Omental fat pad (tissue), 4 donors: ENCODE measurements at places on chromosomes 2 and 18.

- DNase-seq = no peak
Measured at GRCh38 chr2:14902953-14903352, 270.4 kb downstream of the LRATD1 start.

DNA sequence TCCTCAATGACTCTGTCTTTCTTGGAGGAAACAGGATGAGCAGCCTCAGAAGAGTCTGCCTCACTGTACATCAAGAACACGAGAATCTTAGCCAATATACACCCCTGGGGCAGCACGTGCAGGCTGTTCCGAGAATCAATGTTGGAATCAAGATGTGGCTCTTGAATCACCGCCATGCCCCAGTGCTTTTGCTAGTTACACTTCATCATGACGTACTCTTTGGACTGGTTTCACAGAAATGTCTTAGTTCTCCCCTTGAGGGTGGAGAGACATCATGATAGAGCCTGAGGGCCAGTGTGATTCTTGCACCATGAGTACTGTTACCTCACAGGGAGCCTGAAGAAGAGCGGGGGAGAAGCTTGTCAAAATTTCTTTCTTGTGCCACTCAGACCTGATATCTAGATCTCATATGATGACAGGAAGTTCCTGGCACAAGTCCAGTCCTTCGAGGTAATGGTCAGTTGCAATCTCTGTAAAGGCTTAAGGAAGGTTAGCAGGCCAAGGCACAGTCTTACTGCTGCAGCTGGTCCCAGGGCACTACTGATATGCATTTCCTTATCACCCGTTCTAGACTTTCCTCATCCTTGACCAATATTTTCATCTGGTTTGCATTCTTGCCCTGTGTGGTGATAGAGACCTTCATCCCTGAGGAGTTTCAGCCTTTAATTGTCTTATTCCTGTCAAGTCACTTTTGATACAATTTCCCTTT lies 28.2 kb upstream of the STAT4 start:
- DNase-seq = no peak

DNA sequence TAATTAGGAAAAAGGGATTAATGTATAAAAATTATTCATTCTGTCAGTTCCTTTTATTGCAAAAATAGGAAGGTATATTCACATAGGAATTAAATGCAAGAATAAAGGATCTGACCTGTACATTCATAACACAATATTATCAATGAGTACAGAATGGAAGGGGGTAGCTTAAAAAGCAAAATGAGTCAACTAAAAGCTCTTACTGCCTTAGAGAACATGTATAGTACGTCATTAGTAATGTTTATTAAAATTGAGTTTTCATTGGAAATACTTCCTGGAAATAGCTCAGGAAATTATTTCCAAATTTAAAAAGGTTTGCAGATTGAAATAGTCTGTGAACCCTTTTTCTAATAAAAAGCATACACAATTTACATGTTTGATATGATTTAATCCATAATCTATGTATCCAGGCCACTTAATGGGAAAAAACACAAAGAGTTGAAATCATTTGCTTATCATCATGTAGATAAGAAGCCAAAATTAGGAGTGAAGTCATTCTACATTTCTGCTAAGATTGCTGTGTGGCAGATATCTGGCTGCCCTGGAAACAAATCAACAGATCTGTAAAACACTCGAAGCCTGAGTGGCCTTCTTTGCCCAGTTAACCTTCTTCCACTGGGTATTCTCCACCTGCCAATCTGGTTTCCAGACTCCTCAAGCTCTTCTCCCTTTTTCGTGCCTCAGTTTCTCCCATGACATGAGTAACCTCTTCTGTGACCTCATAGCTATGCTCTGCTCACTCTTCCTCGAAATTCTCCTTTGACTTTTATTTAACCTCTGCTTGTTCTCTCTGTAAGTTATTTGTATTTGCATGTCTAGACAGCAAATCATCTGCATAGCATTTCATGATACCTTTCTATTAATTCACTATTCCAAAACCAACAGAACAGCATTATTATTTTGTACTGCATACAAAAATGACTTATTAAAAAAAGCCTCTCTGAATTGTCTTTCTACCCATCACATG lies 181.2 kb upstream of the REV1 start:
- DNase-seq = no peak

- DNase-seq = no peak
Measured at GRCh38 chr2:210663631-210664089, 107.3 kb downstream of the CPS1 start.

- no peak for DNase-seq
Measured at GRCh38 chr2:8171608-8172007, 510.2 kb upstream of the ID2 start.

DNA sequence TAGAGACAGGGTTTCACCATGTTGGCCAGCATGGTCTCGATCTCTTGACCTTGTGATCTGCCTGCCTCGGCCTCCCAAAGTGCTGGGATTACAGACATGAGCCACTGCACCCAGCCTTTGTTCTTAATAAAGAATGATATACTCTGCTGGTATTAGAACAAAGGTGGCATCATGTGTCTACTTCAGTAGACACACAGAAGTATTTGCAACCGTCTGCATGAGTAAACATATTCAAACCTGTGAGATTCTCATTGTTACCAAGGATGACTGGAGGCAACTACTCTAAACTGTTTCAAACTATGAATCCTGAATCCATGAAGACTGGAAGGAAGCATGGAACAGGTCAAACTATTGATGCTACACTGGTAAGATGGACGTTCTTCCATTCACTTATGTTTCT lies 32.1 kb downstream of the MBD2 start:
- DNase-seq = no peak

DNA sequence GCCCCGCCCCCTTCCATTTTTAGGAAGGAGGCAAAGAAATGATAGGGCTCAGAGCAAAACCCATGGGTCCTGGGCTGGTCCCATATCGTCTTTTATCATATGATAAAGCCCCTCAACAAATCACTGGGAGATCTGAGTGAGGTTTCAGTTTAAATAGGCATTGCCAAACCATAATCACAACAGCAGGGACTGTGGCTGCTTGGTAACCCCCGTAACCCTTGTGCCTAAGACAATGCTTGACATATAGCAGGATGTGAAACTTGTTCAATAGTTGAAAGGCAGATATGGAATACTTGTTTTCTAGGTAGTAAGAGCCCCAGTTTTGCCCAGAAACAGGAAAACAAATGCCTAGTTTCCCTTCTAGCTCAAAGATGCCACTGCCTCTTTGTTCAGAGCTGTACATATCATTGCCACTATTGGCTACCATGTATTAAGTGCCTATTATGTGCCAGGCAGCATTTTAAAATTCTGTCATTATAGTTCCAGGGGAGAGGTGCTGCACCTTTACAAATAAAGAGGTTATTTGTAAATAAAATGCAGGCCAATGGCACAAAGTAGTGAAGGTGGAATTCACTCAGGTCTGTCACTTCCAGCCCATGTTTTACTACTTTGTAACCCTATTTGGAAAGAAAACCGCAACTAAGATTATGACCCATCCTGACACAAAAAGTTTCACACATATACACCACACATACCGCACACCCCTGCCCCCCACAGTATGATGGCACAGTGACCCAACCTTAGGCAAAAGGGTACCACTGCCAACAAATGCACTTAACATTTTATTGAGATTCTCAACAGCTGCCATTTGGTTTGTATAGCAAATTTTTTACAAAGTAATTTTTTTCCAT lies 14.2 kb downstream of the NAGK start:
- no peak for DNase-seq

- no peak for DNase-seq
Measured at GRCh38 chr2:55899881-55900280, 23.7 kb downstream of the EFEMP1 start.

- no peak for DNase-seq
Measured at GRCh38 chr2:203399031-203399430, 70.8 kb downstream of the ABI2 start.

DNA sequence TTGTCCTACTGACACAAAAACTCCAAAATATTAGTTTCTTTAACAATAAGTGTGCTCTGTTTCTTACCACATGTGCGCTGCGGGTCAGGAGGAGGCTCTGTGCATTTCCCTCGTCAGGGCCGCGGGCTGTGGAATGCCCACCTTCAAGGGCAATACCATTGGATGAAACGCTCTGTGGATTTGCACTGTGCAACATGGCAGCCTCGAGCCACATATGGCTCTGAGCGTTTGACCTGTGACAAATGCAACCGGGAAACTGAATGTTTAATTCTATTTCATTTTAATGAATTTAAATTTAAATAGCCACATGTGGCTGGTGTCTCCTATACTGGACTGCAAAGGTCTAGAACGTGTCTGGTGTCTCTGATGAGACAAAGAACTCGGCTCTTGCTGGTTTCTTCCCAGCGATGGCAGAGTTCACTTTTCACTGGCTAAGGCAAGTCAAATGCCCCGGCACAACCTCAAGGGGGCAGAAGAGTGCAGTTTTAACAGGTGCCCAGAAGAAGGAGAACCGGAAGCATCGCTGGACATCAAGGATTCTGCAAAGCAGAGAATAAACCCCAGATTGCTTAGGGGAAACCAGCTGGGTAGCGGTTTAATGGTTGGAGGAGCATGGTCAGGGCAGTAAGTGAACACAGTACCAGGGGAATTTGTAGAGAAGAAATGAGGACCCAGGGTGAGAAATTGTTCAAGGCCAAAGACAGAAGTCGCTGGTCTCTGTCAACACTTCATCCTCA lies 37.0 kb upstream of the TMEM18 start:
- DNase-seq = no peak

DNA sequence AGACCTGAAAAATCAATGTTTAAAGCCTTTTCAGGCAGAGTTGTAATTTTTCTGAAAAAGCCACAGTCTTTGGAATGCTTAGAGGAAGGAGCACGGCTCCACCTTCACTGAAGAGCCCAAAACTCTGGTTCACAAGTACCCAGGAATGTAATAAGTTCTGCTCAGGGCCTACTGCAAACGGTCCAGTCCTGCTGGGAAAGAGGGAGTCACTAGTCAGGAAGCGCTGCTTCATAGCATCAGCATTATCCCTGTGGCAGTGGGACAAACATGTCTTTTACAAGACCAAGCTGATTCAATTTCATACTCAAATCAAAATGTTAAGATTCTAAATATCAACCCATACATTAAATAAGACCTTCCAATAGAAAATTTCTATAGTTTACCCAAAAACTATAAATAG lies 152.9 kb upstream of the PGAP1 start:
- DNase-seq = no peak

DNA sequence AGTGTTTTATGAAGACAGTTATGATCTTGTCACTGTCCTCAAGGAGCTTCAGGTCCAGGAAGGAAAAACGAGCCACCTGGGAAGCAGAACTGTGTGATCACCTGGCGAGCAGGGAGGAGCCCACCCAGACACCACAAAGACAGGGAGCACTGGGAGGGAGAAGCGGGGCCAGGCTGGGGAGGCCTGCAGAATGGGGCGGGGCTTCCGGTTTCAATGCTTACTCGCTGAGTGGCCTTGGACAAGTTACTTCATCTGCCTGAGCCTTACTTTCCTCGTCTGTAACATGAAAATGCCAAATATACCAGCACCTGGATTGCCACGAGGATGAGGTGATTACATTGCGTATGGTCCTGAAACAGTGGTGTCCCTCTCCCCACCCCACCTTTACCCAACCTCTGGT lies 227.5 kb downstream of the ANKRD30B start:
- no peak for DNase-seq

GRCh38 chr2:96305979-96306308 lies 598 bp upstream of the SNRNP200 start:
- DNase-seq = no peak

GRCh38 chr18:23803755-23804154 lies 114.5 kb downstream of the LAMA3 start:
- no peak for DNase-seq

- DNase-seq = no peak
Measured at GRCh38 chr2:105836840-105837692, 92.4 kb downstream of the NCK2 start.

DNA sequence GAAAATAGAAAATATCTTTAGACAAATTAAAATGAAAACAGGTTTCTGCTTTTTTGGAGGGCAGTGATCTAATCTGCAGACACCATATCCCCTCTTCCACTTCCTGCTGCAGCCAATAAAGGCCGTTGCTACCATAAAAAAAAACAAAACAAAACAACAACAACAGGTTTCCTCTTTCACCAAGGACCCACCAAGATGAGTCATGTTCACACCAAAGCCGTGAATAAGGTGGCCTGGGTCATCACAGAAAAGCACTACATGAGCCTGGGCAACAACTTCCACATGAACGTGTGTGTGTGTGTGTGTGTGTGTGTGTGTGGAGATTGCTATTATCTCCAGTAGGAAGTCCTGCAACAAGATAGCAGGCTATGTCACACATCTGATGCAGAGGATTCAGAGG lies 24.8 kb upstream of the TFCP2L1 start:
- DNase-seq = no peak

DNA sequence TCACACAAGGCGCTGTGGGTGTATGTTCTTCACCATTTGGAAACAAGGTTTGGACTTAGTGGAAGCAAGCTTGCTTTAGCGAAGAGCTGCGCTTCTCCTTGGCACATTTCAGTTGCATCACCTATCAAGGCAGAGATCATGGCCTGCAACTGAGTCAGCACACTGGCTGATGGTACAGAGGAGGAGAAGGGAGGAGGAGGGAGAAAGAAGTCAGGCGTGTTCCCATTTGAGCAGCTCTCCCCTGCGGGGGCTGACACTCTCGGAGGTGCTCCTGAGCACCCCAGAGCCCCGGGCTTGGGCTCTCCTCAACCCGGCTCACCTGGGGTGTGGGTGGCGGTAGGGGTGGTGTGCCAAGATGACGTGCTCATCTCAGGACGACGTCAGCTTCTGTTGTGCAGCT lies 6.0 kb upstream of the SERPINB5 start:
- no peak for DNase-seq

GRCh38 chr2:64819361-64819760 lies 165.6 kb upstream of the SERTAD2 start:
- no peak for DNase-seq

GRCh38 chr18:2306606-2307005 lies 264.7 kb downstream of the METTL4 start:
- no peak for DNase-seq

DNA sequence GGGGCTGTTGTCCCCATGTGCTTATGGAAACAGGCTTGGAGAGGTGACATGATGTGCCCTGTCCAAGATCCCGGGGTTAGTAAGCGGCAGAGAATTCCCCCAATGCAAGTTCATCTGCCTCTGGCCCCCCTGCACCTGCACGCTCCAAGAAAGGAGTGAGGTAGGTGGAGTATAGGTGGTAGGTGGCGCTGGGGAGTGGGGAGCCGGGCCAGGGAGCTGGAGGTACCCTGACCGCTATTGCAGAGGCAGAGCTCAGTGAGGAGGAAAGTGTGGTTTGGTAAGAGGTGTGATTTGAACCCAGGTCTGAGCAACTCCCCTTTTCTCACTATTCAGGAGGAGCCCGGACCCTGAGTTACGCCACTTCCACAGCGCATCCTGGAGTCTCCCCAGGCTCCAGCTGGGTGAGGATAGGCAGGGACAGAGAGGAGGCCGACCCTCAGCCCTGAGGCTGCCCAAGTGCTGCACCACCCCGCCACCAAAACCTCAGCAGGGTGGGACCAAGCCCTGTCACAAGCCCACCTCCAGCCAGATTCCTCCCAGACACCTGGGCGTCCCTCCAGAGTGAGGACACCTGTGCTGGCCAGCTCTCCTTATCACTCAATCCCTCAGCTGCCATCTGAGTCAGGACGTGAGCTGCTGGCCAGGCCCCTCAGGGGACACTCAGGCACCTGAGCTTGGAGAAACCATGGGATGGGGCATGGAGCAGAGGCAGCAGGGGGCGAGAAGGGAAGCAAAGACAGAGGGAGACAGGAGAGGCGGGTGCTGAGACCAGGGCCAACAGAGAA lies 5.6 kb downstream of the HAAO start:
- DNase-seq = no peak

GRCh38 chr2:212145121-212145520 lies 393.5 kb downstream of the ERBB4 start:
- no peak for DNase-seq
